Activated CD8-positive, alpha-beta memory T cell treated with anti-CD3 and anti-CD28 coated beads for 1 hour (primary cell): ENCODE measurements at places on chromosomes 2 and 18.

DNA sequence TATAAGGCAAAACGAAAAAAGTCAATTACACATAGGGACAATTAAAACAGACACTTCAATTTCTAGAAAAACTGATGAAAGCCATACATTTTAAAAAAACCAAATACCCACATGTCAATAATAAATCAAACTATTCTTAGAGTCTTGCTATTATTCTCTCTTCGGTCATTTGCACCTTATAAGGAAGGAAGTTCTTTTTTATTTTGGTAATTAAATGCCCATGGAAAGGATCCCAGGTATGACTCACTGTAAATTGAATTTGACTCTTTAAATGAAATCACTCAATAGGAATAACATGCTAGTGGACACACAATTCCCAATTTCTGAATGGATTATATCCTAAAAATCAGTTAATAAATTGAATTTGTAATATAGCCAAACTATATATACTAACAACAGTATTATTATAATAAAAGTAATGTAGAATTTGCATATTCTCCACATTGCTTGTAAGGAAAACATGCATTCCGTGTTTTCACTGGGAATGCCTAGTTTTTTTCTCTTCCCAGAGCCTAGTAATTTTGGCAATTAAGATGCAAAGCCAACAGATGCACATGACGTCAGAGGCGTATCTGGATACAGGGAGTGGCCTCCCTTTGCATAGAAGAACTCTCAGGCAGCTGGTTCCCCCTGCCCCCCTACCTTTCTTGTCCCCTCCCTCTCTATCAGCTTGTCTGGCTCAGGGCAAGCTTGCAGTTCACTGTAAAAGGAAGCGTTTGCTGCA is 153.5 kb upstream of the PGAP1 start:
- DNase-seq = no peak

DNA sequence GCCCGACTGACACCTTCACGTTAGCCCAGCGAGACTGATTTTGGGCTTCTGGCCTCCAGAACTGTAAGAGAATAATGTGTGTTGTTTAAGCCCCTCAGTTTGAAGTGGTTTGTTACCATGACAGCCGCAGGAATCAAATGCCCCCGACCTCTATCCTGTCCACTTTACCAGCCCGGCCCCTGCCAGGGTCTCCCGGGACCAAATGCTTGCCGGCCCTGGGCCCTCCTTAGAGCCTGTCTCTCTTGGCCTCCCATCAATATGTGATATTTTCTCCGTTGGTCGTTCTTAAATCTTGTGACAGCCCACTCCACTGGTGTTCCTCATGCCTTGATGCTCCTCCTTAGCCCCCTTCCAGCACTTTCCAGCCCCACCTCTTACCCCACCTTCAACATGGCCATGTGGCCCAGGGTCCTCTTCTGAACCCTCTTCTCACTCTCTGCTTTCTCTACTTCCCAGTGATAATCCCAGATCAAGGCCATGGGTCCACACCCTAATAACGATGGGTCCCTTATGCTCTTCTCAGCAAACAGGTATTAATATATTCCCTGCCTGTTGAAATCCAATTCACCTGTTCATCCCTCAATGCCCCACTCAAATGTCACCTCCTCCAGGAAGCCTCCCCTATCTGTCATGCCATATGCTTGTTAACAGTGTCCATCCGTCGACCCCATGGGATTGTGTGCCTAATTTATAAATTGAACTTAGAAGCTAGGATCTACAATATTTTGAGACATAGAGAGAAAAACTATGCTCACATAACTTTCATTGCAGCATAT is 192.8 kb downstream of the ZFP36L2 start:
- no peak for DNase-seq

- DNase-seq = no peak
Observed at GRCh38 chr2:231002641-231003040, 6.7 kb downstream of the SPATA3 start.

- no peak for DNase-seq
Observed at GRCh38 chr2:241295326-241296095, 20.0 kb downstream of the HDLBP start.

DNA sequence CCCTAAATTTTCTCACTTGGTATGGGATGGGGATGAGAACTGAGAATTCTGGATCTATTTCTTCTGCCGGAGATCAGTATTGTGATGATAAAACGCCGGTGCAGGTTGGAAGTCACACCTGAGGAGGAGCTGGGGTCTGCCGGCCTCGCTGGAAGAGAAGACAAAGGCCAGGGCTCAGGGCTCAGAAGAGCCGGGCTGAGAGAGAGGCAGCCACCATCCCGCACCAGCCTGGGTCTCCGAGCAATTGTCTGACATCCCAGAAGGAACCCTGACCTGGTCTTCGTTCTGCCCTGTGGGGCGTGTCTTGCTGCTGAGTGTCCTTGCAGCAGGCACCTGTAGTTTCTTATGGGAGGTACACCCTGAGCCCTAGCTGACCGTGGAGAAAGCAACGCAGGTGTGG is 31.4 kb upstream of the SALL3 start:
- DNase-seq = no peak

DNA sequence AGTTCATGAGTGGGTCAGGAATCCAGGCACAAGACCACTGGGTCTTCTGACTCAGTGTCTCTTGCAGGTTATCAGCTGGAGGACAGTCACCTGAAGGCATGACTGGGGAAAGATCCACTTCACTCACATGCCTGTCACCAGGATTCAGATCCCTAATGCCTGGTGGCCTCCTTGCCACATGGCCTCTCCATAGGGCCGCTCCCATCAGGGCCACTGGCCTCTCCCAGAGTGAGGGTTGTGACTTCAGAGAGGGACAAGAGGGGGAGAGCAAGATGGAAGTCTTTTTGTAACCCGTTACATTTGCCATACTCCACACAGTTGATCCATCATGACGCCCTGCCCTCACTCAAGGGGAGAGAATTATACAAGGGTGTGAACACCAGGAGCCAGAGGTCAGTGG is 13.0 kb upstream of the OTOS start:
- DNase-seq = no peak

DNA sequence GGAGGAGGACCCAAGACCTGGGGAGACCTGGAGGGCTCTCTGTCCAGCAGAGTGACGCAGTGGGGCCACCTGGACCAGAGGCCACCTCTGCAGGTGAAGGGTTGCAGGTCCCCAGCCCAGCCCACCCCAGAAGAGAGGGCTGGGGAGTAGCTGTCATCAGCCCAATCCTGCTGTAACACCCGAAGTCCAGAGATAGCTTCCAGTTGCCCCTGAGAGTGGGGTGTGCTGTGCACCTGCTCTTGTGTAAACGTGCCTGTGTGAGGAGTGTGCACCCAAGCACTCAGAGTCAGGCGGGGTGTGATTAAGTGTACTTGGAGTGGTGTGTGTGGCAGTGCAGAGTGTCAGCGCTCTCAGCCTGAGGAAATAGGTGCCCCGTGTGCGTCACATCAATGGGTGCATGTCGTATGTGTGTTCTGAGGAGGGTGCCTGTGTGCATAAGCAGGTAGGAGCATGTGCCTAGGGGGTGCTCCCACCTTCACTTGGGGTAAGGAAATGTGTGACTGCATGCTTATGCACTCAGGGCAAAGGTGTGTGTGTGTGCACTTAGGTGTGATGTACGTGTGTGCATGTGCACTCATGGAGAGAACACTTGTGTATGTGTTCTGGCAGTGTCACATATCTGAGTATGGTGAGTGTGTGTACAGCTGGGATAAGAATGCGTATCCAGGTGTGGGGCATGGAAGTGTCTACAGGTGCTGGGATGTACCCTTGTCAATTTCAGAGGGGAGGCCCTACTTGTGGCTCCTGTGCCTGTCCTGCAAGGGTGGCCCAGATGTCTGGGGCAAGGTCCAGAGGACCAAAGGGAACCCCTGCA is 672 bp downstream of the ATP6V1B1 start:
- no peak for DNase-seq

- no peak for DNase-seq
Observed at GRCh38 chr2:148021059-148021861, at the start of gene MBD5. Gene MBD5, plus strand, starts transcription at chr2:148021091.

DNA sequence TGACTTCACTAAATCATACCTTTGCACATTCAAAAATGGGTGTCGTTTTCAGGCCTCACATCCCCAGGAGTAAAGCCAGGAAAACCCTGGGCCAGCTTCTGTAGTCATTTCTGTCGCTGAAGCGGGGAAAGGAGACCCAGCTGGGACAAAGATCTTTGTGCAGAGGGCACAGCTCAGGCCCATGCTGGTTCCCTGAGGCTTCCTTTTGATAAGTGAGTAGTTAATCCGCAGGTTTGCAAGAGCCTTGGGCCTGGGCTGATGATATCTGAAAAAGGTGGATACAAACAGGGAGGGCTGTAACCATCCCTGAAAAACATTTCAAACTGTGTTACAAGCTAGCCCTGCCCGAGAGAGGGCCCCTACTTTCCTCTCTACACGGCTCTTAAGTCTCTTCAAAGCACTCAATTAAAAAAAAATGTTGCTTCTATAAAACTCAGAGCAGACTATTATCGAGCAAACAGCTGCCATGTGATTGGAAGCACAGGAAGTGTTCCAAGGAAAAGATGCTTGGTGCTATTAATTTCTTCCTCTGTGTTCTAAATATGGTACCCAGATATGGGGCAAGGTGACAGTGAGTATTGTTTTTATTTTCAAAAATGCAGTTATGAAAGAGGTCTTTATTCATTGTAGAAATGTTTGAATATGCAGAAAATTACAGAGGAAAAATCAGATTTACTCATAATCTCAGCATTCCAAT is 117.2 kb downstream of the LNPK start:
- DNase-seq = no peak

GRCh38 chr2:199458009-199458805 is 468 bp upstream of the SATB2 start:
- no peak for DNase-seq

- no peak for DNase-seq
Observed at GRCh38 chr2:165952085-165952484, 1.5 kb downstream of the TTC21B start.

DNA sequence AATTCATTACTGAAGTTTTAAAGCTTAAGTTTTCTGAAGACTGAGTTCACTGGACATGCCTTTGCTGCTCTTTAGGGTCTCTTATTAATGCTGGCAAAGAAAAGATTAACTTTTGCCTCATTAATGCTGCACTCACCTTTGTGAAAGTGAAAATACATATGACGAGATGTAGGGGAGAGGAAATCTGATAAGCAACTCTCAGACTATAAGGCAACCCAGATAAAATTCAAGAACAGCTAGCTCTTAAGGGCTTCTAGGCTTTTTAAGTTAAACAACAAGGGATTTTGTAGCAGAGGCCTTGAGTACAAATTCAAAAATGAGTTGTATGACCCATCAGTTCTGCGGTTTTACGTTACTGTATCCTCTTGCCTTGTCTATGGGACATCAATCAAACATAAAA is 143.7 kb downstream of the USP34 start:
- DNase-seq = no peak

DNA sequence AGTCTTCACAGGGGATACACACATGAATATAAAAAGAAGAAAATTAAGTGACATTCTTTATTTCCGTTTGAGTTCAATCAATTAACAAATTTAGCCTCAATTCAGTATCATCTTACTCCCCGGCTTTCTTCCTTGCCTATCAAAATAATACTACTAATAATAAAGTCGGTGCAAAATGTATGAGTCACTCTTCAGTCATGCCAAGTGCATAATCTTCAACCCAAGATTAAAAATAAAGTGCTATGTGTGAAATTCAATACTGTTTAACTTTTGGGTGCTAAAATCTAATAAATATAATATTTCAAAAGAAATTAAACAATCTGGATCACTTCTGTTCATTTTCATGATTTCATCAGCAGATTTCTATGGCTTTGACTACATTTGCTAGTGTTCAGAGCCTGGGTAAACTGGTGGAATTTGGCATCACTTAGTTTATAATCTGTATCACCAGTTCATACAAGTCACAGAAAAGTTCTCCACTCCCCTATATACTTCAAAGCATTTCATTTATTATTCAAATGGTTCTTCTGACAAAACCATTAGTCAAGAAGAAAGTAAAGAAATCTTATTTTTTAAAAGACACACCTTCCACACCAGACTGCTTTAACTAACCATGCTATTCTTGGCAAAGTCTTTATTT is 183.6 kb downstream of the THADA start:
- DNase-seq = no peak

- no peak for DNase-seq
Observed at GRCh38 chr2:169561364-169561763, 12.3 kb downstream of the FASTKD1 start.

DNA sequence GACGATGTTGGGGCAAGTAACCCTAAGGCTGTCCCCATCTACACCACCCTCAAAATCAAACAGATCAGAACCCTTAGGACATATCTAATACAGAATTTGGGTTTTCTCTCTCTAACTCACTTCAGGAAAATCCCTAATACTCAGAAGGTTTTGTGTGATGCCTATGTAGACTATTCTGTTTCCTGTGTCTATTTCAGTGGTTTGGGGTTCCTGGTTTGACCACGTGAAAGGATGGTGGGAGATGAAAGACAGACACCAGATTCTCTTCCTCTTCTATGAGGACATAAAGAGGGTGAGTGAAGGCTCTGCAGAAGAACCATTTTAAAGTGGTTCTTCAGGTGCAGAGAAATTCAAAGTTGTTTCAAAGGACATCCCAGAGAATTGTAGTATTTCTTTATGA is 16.3 kb downstream of the SULT1C2 start:
- no peak for DNase-seq

DNA sequence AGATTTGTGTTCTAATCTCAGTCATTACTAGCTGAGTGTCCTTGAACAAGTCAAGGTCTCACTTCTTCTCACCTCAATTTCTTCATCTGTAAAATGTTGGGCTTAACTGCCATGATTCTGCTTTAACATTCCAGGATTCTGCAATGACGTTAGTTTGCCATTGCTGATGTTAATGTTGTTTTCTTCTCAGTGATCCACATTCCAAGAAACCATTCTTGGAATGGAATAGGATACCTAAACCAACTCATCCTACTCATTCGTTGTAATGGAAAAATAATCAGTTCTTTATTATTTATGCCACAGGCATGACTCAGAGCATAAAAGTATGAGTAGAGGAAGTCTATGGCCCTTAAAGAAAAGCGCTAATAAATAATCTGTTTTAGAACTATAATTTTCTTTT is 140.2 kb upstream of the ETAA1 start:
- no peak for DNase-seq

- DNase-seq = no peak
Observed at GRCh38 chr2:11079136-11079824, 76.0 kb upstream of the SLC66A3 start.

GRCh38 chr2:142218471-142218870 is 87.7 kb upstream of the LRP1B start:
- no peak for DNase-seq

GRCh38 chr18:74672371-74672770 is 74.7 kb downstream of the ZNF407 start:
- DNase-seq = no peak

DNA sequence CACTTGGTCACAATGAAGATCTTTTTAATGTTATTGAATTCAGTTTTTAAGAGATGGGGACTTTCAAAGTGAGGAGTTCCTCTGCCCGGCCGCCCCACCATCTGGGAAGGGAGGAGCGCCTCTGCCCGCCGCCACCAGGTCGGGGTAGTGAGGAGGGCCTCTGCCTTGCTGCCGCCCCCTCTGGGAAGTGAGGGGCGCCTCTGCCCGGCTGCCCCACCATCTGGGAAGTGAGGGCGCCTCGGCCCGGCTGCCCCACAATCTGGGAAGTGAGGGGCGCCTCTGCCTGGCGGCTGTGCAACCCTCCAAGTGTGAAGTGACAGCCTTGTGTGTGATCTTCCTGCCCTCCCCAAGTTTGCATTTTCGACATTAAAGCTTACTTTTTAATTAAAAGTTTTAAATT is 899.3 kb downstream of the TRIB2 start:
- no peak for DNase-seq
